ENCODE measurements at places on chromosomes 6 and 20. TPM values are rescaled to one million over a fixed set of nuclear protein-coding genes. Genes with fewer than 3 reads are reported as not detected.

GRCh38 chr20:21719592-21720214, 14.2 kb downstream of the PAX1 start:
- DNase-seq = no peak

DNA sequence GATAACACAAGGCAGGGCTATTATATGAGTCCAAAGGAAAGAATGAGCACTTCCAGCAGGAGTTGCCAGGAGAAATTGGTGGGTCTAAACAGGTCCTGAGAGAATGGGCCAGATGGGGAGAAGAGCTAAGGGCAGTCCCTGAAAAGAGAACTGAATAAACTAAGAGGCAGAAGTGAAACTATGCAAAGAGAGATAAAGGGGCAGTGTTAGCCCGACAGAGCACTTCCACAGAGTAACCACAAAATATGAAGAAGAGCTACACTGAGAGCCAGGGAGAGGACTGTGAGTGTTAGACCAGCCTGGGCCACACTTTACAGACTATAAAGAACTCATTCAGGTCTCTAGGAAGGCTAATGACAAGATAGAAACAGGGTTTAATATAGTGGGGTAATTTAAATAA, 43.8 kb downstream of the RALGAPA2 start:
- peak; percentile 6 for DNase-seq

DNA sequence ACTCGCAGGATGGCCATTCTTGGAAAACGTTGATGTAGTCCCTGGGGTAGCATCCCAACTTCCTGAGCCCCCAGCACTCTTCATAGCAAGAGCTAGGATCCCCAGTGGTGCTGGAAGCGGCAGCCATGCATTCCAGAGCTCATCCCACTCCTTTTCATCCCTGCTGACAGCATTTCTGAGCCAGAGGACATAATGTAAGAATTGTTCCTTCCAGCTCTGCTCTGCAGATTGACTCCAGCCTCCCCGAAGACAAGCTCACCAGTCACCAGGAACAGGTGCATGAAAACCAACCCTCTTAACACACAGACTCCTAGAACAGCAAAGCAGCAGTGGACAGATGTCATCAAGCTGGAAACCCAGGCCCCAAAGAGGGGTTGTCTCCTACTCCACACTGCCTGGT, 3.8 kb downstream of the SLC13A3 start:
- no peak for DNase-seq

GRCh38 chr20:23266530-23267398, 83.8 kb upstream of the NXT1 start:
- no peak for DNase-seq

DNA sequence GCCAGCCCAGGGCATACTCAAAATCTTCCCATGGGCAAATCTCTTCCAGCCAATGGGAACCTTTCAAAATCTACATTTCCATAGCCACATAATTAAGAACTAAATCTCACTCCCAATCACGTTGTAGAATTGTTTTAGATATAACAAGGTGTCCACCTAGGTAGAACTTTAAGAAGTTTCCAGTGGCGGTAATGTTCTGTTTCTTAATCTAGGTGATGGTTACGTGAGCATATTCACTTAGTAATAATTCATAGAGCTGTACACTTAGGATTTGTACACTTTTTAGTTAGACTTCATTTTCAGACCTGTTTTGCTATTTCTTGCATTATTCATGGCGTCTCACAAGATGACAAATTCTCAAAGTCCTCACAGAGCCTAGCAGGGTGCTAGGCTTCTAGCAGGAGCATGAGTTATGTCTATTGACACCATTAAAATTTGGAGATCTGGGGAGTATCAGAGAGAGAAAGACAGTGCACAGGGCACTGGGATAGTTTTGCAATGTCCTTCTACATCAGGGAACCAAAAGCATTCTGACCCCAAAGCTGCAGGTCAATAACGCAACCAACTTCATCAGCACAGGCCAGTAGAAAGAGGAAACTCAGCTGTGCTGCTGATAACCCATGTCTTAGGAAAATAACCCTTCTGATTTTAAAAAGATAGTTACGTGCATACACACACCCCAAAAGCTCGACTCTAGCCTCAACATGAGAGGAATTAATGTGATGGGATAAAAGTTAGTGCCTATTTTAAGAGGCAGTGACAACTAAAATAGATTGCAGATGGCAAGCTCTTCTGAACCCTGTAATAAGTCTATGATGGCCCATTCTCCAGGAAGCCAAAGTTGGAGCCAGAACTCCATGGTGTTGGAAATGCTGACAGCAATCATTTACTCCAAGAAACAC, 518.1 kb upstream of the JARID2 start:
- DNase-seq = no peak

DNA sequence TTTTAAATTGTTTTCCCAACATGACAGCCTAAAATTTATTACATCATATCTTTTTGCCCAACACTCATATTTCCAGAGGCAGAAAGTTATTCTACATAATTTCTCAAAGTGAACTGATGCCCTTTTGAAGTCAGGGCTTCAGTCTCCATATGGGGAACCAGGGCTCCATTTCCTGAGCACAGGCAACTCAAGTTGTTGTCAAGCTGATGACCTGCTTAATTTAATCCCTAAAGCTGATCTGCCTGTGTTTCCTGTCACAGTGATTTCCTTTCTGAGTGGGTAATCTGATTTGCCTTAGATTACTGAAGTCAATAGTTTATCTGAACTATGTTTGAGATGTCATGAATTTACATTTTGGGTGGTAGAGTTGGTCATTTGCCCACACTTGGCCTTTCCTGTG, 932.1 kb upstream of the MANEA start:
- DNase-seq = no peak

Gene KIF25
- 0.14 TPM for total RNA-seq

Gene BPI
- not detected for total RNA-seq

Gene NR2E1
- not detected for total RNA-seq
